ENCODE measurements at places on chromosomes 4 and X. TPM values are rescaled to one million over a fixed set of nuclear protein-coding genes. Genes with fewer than 3 reads are reported as not detected.

LRIT3 gene
- 0.07 TPM for total RNA-seq

TBC1D19 gene
- total RNA-seq: 2.8 TPM

GRCh38 chr4:76620723-76621468 is 185.9 kb downstream of the SHROOM3 start:
- no peaks in the 10 kb centered on the region for H3K27me3 ChIP-seq
- no peak for DNase-seq
- H3K27ac ChIP-seq: no peak overlapping the region
- no peaks in the 10 kb centered on the region for H3K36me3 ChIP-seq
- H3K4me3 ChIP-seq: no peak overlapping the region

GRCh38 chr4:189177130-189177529 is 763.5 kb upstream of the FRG1 start:
- H3K4me3 ChIP-seq: no peak overlapping the region
- peak overlapping the region; percentile 93 for H3K27ac ChIP-seq
- H3K27me3 ChIP-seq: peaks cover 2% of the 10 kb centered on the region
- H3K36me3 ChIP-seq: peaks cover 4% of the 10 kb centered on the region
- peaks cover 72% of the 10 kb centered on the region for H3K4me1 ChIP-seq

DNA sequence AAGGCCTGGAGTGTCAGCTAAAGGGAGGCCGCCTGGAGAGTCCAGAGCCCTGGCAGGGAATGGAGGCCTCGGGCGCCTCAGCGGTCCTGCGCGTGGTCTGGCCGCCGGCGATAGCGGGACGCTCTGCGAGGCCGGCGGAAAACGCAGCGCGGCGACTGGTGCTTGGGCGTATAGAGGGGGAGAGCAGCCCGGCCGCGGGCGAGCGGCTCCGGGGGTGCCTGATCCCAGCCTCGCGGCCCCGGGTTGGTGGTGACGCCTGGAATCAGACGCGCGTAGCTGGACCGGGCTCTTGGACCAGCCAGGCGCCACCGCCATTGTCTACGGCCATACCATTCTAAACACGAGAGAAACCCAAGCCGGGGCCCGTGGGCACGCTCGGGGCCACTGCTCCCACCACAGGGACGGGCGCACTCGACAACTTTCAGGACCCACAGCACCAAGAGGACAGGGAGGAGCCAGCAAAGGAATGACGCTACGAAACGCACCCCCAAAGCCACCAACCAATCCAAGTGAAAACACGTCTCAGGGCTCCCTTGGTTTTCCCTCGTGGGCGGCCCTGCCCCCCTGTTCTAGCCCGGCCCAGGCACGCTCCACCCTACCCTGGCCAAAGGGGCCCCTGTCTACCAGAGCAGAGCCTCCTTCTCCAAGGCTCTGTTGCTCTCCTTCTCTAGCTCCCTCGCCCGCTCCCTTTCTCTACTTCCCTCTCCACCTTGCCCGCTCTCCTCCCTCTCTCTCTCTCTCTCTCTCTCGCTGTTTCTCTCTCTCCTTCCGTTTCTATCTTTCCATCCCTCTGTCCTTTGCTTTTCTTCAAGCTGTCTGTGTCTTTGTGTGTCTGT is 7.8 kb downstream of the FRG2 start:
- H3K4me3 ChIP-seq: peak overlapping the region; percentile 41
- peaks cover 39% of the 10 kb centered on the region for H3K36me3 ChIP-seq
- no peak overlapping the region for H3K27ac ChIP-seq
- H3K27me3 ChIP-seq: peaks cover 86% of the 10 kb centered on the region
- no peak for DNase-seq
- H3K4me1 ChIP-seq: peaks cover 23% of the 10 kb centered on the region

Data from WTC11 (cell line).